ENCODE measurements at places on chromosomes 1 and 21.
A peak's percentile ranks its signal among the peaks of the same experiment; 100 is the strongest.

DNA sequence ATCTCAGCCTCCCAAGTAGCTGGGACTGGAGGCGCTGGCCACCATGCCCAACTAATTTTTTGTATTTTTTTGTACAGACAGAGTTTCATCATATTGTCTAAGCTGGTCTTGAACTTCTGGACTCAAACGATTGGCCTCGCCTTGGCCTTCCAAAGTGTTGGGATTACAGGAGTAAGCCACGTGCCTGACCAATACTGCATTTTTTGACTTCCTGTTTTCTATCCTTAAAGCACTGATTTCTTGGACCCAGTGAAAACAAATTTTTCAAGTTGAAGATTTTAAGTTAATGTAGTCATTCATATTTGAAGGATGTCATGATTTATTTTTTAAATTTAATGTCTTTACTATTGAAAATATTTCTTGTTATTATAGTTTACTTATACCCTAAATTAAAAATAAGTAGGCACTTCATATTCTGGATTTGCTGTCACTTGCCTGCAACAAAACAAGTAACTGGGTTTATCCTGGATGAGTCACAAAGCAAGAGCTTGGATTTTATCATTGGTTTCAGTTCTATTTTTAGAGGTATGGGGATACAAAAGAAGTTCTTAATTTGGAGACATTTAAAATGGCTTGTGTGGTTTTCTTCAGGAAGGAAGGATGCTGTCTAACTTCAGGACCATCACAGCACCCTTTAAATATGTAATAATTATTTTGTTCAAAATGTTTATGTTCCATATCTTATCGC lies 2.2 kb upstream of the VPS45 start:
- DNase-seq, result no peak

- DNase-seq, result no peak
Measured at GRCh38 chr1:182111496-182111895, 50.0 kb upstream of the ZNF648 start.

DNA sequence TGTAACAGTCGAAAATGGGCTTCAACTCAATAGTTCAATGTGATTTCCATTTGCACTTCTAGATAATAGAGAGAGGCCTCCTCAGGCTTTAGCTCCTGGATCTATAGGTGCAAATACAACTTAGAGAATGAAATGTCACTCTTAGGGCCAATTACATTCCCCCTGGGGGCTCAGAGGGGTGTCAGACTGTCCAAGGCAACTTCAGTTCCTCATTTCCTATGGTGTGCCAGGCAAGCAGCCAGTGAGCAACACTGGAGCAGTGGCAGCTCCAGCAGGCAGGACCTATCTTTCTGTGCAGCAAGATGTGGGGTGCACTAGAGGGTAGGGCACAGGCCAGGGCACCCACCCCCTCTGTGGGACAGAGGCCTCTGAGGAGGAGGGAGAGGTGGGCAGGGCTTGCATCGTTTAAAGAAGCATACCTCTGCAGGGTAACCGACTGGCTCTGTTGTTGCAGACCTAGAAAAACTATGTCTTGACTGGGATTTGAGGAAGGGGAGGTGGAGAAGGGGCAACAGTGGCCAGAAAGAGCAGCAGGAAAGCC lies 97.3 kb downstream of the SUSD4 start:
- DNase-seq, result no peak

DNA sequence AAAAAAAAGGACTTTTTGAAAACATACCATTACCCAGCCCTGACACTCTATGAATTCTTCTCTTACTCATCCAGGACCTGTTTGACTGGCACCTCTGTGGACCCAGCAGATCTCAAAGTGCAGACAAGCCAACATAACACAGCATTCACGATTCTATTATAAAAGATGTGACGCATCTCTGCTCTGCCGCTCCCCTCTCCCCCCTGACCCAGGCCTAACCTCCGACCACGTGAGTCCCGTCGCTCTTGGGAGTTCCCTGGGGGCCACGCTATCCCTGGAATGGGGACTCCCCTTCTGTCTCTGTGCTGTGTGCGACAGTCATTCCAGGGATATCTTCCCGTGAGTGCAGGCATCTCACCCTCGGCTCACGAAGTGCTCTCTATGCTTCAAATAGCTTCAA lies 21.1 kb downstream of the LRRC38 start:
- DNase-seq, result no peak

GRCh38 chr1:230188826-230189225 lies 121.8 kb downstream of the GALNT2 start:
- no peak for DNase-seq

DNA sequence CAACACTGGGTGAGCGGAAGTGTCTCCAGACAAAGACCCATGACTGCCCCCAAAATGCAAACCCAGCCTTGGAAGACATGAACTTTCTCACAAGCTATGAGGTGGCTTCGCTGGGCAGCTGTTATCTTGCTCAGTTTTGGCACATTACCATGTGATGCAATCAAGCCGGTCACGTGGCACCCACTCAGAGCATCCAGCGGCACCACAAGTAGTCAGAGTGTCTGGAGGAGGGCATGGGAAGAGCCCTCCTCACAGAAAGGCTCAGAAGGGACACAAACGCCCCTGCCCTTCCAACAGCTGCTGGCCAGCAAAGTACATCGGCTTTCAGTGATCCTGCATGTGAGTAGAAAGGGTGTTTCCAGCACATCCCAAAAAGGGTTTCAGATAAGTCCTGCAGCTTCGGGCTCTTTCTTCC lies 145.5 kb upstream of the IRF2BP2 start:
- DNase-seq, result no peak

DNA sequence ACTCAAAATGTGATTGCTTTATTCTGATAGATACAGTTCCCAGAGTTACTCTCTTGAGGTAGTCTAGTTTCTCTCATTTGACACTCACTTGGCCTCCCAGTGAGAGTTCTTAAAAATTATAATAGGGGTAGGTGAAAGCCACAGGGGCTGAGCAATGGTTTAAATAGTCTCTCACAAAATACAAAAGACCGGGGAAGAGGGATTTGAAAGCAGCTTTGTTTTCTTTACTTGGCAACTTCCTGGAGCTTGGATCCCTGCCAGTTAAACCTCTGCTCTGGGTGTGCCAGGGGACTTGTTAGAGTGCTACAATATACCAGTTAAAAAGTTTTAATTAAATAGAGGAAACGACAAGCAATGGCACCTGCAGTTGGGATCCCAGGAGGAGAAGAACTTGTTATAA lies 31.7 kb downstream of the OR13G1 start:
- no peak for DNase-seq

DNA sequence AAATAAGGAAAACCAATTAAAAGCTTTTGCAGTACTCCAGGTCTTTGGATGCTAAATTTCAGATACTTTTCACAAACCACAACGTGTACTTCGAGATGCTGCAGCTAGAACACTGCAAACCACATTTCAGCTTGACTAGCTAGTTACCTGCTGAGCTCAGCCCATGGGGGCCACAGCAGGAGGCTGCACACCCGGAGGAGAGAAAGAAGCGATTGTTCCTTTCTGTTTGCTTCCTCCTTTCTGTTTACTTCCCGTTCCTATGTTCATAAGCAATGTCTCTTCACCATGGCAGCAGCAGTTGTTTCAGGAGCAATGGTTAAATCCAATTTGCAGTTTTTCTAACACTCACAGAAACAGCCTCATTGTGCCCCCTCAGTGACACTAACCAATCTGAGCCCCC lies 225.6 kb upstream of the FGGY start:
- DNase-seq, result no peak

DNA sequence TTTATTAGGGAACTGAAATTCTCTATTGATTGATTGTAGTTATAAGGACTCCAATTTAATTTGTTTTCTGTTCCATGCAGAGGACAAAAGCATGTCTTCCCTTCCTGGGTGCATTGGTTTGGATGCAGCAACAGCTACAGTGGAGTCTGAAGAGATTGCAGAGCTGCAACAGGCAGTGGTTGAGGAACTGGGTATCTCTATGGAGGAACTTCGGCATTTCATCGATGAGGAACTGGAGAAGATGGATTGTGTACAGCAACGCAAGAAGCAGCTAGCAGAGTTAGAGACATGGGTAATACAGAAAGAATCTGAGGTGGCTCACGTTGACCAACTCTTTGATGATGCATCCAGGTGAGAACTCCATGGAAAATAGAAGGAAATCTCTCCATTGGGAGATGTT lies 1.5 kb downstream of the SETDB1 start:
- no peak for DNase-seq

GRCh38 chr1:941588-942383 lies 17.3 kb downstream of the NOC2L start:
- peak; percentile 43 for DNase-seq

DNA sequence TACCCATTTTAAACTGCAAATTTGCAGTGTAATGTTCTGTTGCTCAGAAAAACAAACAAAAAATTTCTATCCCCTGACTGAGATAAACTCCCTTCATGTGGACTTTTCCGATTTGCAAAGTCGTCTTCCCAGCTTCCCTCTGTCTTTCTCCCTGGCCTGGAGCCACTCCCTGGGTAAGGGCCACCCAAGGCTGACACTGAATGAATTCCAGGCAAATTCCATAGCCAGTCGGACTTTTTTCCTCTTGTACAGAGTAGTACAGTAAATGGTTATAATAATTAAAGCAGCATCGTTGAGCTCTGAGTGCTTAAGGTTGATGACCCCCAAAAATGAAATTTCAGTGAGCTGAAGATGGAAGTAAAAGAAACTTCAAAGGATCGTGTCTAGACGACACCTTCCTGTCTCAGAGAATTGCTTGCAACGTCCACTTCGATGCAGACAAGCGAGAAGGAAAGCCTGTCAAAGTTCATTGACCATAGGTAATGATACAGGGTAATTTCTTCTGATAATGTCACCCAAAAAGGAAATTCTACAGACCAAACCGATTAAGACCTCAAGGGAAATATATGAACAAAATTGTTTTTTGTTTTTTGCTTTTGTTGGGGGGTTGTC lies 33.6 kb upstream of the LHX8 start:
- no peak for DNase-seq

- no peak for DNase-seq
Measured at GRCh38 chr1:86616871-86617270, 70.0 kb downstream of the CLCA4 start.

DNA sequence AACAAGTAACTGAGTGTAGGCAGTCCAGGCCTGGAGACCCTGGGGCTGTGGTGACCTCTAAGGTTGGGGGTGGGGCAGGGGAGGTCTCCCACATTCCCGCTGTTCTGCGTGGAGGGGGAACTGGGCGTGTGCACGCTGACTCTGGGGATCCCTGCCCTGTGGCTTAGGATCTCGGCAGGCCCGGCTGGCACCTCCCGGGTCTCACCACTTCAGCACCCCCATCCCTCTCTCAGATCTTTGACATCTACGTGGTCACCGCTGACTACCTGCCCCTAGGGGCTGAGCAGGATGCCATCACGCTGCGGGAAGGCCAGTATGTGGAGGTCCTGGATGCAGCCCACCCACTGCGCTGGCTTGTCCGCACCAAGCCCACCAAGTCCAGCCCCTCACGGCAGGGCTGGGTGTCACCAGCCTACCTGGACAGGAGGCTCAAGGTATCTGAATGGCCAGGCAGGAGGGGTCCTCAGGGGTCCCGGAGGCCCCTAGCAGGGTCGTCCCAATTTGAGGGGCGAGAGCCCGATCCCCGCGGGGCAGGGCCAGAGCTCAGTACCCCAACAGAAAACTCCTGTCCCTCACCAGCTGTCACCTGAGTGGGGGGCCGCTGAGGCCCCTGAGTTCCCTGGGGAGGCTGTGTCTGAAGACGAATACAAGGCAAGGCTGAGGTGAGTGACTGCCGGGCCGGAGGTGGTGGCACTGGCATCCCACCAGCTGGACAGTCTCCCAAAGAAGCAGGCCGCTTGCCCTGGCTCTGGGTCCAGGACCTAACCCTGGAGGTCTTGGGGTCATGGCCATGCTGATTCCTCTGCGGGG lies 68.7 kb downstream of the TRIM11 start:
- DNase-seq, result peak; percentile 12

- peak; percentile 19 for DNase-seq
Measured at GRCh38 chr1:109789551-109790180, 25.9 kb upstream of the EPS8L3 start.
